ENCODE measurements at places on chromosomes 6 and 20.

DNA sequence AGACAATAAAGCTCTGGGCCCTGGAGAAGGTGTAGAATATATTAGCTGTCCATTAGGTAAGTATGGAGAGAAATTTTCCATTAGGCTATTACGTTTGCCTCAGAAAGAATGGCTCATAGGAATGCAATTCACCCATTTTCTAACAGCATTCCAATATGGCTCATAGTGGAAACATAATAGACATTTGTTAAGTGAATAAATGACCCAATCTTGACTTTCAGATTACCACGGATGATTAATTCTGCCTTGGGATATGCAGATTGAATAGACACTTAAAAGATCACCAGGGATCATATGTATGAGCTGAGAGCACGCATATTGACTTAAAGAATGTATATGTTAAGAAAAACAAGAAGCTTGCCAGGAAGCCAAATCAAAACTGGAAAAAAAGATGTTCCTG lies 209.1 kb upstream of the CDYL start:
- DNase-seq, result no peak

DNA sequence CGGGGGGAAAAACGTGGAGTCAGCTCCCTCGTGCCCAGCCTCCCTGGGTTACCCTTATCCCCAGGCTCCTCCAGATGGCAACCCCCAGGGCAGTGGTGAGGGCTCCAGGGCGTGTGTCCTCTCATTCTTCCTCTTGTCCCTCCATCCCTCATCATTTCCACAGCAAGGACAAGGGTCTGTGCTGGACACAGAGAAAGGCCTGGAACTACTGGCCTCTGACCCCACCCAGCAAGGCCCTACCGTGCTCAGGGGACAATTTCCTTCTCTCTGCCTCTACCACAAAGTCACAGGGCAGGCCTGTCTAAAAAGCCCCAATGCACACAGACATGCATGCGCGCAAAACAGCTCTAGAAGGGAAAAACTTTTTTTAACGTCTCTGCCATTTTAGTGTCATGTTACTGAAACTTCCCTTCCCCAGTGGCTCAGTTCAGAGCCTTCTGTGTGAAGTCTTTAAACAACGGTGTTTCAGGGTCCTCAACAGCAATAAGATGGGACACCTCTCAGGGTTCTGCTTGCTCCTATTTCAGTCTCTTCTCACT lies 1.1 kb upstream of the SLC35B2 start:
- no peak for DNase-seq

DNA sequence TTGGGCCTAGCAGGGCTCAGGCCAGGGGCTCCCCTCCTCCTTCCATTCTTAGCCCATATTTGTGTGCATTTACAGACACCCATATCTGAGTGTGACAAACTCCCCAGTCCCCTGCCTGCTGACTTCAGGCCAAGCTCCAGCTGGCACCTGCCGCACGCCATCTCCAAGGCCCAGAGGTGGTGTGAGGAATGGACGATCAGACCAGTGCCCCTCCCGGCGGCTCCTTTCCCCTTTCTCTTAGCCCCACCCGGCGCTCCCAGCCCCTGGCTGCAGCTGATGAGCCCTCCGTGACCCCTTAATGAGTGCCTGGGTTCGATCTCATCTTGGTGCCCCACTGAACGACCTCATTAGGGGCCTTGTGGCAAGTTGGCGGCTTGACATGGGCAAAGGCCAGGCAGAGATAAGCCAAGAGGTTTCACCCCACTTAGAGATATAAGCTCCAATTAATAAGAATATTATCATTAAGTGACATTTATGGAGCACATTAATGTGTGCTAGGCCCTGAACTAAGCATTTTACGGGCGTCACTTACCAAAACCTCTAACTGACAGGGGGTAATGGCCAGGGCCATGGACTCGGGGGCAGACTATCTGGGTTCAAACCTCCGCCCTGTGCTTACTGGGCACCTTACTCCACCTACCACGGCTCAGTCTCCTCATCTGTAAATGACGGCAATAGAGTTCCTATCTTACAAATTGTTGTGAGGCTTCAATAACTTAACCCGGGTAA lies 17.5 kb downstream of the ADA start:
- DNase-seq, result no peak

- no peak for DNase-seq
Measured at GRCh38 chr6:26032340-26033084, 54.7 kb upstream of the HFE start.

DNA sequence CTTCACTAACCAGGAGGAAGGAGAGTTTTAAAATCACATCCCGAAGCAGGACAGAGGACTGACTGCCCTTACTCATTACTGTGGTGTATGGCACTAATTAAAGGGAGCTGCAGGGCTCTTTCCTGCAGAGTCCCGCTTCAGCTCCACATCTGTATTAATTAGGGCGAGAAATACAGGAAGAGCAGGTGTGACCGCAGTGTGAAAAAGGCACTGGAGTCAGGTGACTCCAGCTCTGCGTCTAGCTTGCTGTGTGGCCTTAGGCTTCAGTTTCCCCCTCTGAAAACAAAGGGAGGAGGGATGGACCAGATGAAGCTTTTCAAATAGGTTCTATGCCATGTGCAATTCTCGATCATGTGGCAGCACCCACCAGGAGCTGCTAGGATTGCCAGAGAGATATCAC lies 34.0 kb downstream of the KIAA1755 start:
- no peak for DNase-seq
